Upper lobe of left lung (tissue), 6 donors: ENCODE measurements at places on chromosomes 2 and 18. TPM values are rescaled to one million over a fixed set of nuclear protein-coding genes. Genes with fewer than 3 reads are reported as not detected.

- H3K27me3 ChIP-seq, result no peaks in the 10 kb centered on the region
- H3K27ac ChIP-seq, result no peak overlapping the region
- peak; percentile 36 for DNase-seq
- no peak overlapping the region for H3K4me3 ChIP-seq
These were observed 84.5 kb downstream of the LONRF2 start for GRCh38 chr2:100237770-100238169.

DNA sequence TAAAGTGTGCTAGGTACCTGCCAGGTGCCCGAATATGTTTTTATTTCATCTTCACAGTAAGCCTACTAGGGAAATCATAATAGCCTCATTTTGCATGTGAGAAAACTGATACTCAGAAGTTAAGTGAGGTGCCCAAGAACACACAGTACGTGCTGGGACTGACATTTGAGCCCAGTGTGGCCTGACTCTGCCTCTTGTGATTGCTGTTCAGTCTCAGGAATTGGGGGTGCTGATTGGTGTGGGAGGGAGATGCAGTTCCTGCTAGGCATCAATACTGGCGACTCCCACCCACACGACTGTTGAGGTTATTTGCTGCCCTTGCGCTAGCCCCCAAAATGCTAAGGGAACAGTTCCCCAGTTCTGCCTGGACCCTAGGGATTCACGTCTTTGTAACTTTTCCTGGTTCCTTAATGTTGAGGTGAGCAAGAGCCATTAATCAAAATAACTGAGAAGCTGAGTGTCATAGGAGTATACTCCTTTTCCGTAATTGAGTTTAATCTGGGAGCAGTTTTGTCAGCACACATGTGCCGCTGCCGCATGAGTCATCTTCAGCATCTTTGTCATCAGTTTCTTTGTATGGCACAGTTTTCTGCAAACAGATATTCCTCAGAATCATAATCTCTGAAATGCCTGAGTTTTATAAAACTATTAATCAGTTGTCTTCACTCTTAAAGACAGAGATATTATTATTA lies 120.7 kb downstream of the NCK2 start:
- H3K27me3 ChIP-seq, result no peaks in the 10 kb centered on the region
- DNase-seq, result no peak
- peaks cover 20% of the 10 kb centered on the region for H3K4me1 ChIP-seq
- no peaks in the 10 kb centered on the region for H3K36me3 ChIP-seq
- H3K27ac ChIP-seq, result no peak overlapping the region

The LOXHD1 gene
- 0.78 TPM for total RNA-seq

DNA sequence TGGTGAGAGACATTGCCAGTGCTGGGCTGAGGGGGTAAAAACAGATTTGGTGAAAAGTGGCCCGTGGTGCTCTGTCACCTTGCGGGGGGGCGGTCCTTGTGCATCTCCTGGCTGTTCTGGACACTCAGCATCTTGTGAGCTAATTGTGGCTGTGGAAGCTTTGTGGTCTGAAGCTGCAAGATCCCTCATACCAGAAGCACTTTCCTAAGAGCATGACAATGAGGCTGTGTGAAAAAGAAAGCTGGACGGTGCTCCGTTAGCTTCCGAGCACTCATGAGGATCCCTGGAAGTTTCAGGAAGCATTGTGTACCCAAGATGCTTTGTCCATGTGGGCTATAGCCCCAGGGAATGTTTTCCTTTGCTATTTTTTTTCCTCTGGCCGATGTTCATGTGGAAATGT lies 74.5 kb downstream of the CABLES1 start:
- DNase-seq, result no peak
- no peaks in the 10 kb centered on the region for H3K27me3 ChIP-seq
- no peak overlapping the region for H3K4me3 ChIP-seq
- peak overlapping the region; percentile 58 for H3K27ac ChIP-seq

GRCh38 chr2:214536625-214537024 lies 125.8 kb downstream of the VWC2L start:
- DNase-seq, result no peak
- no peaks in the 10 kb centered on the region for H3K36me3 ChIP-seq
- H3K4me1 ChIP-seq, result no peaks in the 10 kb centered on the region
- no peaks in the 10 kb centered on the region for H3K27me3 ChIP-seq

GRCh38 chr2:186884587-186884986 lies 35.6 kb upstream of the ZSWIM2 start:
- H3K27me3 ChIP-seq, result no peaks in the 10 kb centered on the region

- peak; percentile 38 for DNase-seq
- H3K36me3 ChIP-seq, result no peaks in the 10 kb centered on the region
- no peaks in the 10 kb centered on the region for H3K27me3 ChIP-seq
- H3K4me3 ChIP-seq, result peak overlapping the region; percentile 84
- peak overlapping the region; percentile 96 for H3K27ac ChIP-seq
These were observed 1.0 kb upstream of the BMPR2 start for GRCh38 chr2:202375033-202375608.

- H3K36me3 ChIP-seq, result no peaks in the 10 kb centered on the region
- DNase-seq, result peak; percentile 62
- H3K4me1 ChIP-seq, result peaks cover 12% of the 10 kb centered on the region
These were observed 362.3 kb downstream of the RND3 start for GRCh38 chr2:150125188-150125587.

GRCh38 chr2:84276590-84277255 lies 182.4 kb downstream of the SUCLG1 start:
- no peak overlapping the region for H3K27ac ChIP-seq
- no peak for DNase-seq
- H3K4me3 ChIP-seq, result no peak overlapping the region
- no peaks in the 10 kb centered on the region for H3K4me1 ChIP-seq
- H3K36me3 ChIP-seq, result no peaks in the 10 kb centered on the region
- H3K27me3 ChIP-seq, result no peaks in the 10 kb centered on the region

DNA sequence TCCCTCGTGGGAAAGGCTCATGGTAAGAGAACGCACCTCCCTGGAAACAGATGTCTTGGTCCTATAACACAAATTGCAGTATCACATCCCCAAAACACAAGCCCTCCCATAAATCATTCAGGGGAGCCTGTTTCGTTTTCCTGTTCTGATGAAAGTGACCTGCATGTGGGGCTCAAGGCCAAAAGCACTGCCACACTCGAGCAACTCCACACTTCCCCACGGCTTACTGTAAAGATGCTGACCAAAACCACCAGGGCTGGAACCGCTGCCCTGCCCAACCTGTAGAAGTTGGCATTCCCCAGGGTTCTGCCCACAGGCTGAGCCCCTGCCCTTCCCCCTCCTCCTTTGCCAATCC lies 139.7 kb downstream of the BCL11A start:
- H3K4me3 ChIP-seq, result no peak overlapping the region
- no peak for DNase-seq
- peaks cover 3% of the 10 kb centered on the region for H3K4me1 ChIP-seq
